Effector memory CD8-positive, alpha-beta T cell (primary cell): ENCODE measurements at places on chromosomes 6 and 20.

DNA sequence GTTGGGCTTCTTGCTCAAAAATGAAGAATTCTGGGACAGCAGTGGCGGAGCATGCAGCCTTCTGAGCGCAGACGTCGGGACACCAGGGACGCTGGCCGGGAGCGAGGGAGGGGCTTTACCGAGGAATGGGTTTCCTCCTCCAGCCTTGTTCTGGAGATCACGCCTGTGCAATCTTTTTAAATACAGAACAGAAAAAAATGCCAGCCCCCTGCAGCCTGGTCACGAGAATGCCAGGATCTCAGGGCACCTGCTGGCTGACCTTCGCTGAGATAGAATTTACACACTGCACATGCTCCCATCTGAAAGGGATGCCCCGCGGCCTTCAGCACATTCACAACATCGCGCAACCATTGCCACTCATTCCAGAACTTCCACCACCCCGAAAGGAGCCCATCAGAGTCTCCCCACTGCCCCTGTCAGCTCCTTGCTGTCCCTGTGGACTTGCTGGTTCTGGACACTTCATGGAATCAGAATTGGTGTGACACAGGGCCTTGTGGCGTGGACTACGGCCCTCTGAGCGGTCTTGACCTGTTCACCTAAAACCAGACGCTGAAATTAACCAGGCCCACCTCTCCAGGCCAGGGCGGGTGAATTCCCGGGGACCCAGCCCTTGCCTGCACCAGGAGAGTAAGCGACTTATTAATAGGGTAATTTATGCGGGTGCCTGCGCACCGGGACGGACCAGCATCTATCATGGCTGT is 20.6 kb upstream of the BHLHE23 start:
- no peak for DNase-seq

DNA sequence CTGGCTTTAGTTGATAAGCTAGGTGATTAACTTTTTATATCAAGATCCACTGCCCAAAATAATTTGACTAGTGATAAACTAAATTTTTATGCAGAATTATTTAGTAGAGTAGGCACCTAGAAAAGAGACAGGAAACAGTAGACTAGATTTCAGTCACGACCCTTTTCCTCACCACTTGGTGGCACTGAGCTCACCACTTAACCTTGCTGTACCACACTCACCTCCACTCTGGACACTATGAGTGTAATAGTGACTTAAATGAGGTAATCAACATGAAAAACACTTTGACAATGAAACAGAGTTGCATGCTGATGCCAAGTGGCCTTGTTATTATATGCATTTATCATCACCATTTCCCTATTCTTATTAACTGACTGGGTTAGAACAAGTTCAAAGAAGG is 730.4 kb downstream of the KIF16B start:
- no peak for DNase-seq

DNA sequence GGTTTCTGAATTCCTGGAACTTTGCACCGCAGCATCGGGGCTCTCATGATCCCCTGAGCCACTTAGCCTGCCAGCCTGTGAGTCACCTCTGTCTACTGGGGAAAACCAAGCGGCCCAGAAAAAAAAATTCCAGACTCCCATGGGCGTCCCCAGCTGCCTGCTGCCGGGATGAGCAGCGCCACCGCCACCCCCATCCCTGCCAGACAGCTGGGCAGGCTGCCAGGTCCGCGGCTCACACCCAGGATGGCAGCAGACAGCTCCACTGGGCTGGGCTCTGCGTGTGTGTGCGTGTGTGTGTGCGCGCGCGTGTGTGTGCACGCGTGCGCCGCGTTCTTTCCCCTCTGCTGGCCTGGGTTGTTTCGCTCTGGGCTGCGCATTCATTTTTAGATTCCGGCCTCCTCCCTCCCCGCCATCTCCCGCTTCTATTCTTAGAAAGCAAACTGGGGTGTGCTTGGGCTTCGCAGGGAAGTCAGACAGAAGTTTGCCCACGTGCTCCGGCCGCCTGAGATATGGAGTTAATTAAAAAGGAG is 38.9 kb upstream of the PMEPA1 start:
- peak; percentile 27 for DNase-seq

DNA sequence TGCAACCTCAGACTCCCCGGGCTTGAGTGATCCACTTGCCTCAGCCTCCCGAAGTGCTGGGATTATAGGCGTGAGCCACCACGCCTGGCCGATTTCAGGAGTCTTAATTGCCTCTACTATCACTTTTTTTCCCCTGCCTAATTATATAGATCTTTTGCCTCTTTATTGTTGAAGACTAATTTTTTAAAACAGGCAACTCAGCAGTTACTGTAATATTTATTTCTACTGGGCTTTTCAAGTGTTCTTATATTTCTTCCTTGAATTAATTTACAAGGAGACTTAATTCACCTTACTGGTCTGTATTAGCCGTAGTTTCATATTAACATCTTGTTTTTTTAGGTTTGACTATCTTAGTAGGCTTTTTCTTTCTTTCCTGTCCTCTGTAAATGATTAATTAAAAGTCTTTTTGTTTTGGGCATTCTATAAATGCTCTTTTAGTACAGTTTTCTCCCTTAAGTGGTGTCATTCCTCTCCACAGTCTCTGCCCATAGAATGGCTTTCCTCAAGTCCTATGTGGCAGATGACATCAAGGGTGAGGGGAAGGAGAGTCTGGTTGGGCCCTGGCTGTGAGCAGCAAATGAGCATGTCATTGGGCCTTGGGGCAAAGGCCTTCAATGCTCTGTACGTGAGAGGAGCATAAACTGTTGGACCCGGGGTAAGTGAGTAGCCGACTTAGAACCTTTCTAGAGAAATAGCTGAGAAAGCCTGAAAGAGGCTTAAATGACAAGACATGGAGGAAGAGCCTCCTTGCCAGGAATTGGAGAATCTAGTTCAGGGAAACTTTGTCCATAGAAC is 36.0 kb downstream of the ANKS1A start:
- no peak for DNase-seq

GRCh38 chr6:27280064-27280539 is 32.0 kb downstream of the POM121L2 start:
- no peak for DNase-seq

- DNase-seq: no peak
Measured at GRCh38 chr6:82013561-82014530, 233.7 kb downstream of the IBTK start.

- DNase-seq: no peak
Measured at GRCh38 chr6:154341336-154341735, 15.3 kb downstream of the IPCEF1 start.

- DNase-seq: no peak
Measured at GRCh38 chr6:105041880-105042279, 85.0 kb downstream of the LIN28B start.

DNA sequence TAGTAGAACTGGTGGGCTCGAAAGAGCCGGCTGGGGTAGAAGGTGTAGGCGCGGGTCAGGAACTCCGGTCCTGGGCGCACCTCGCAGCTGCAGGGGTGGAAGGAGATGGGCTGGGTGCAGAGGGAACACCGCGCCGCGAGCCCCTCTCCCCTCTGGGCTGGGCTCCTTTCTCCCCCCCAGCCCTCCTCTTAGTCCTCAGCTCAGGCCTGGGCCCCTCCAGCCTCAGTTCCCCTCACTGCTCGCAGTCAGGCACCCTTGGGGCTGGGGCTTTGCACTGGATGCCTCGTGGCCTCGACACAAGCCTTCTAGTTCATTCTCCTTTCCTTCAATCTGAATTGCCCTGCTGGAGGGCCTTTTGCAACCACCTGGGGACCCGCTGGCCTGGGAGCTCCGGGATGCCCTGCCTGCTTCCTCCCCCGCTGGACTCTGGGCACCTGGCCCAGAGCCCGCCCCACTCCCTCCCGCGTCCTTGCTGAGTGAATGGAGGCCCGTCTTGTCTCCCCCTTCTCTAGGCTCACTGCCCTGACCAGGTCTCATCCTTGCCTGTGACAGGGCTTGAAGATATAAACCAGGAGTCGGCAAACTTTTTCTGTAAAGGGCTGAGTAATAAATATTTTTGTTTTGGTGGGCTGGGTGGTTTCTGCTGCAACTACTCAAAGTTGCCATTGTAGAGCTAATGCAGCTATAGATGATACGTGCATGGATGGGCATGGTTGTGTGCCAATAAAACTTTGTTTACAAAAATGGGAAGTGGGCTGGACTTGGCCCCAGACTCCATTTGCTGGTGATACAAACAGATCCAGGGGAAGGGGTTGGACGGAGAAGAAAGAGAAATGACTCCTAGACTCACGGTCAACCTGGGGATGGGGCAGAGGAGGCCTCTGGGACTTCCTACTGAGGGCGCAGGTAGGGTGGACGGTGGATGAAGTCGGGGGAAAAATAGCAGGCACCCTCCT is 47.3 kb downstream of the APCDD1L start:
- DNase-seq: no peak

GRCh38 chr6:29977425-29977727 is 35.0 kb downstream of the HLA-A start:
- no peak for DNase-seq

- peak; percentile 78 for DNase-seq
Measured at GRCh38 chr6:26158076-26158580, 70.9 kb downstream of the HFE start.

- no peak for DNase-seq
Measured at GRCh38 chr6:169800116-169800667, 48.8 kb downstream of the ERMARD start.

DNA sequence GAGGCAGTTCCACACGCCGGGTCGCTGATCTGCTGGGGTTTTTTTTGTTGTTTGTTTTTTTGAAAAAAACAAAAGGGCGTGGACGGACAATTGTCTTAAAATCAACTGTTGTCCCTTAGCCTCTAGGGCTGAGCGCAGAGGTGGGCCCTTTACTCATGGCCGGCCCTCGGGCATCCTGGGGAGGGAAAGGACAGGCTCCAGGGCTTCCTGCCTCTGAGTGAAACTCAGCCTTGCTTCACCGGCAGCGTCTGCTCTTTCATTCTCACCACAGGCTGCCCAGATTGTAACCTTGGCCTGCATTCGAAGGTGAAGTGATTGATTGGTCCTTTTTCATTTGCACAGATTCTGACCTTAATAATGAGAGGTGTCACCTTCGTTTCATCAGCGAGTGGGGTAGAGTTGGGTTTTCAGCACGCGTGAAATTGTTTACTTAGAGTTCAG is 797 bp downstream of the SMIM13 start:
- DNase-seq: peak; percentile 51

DNA sequence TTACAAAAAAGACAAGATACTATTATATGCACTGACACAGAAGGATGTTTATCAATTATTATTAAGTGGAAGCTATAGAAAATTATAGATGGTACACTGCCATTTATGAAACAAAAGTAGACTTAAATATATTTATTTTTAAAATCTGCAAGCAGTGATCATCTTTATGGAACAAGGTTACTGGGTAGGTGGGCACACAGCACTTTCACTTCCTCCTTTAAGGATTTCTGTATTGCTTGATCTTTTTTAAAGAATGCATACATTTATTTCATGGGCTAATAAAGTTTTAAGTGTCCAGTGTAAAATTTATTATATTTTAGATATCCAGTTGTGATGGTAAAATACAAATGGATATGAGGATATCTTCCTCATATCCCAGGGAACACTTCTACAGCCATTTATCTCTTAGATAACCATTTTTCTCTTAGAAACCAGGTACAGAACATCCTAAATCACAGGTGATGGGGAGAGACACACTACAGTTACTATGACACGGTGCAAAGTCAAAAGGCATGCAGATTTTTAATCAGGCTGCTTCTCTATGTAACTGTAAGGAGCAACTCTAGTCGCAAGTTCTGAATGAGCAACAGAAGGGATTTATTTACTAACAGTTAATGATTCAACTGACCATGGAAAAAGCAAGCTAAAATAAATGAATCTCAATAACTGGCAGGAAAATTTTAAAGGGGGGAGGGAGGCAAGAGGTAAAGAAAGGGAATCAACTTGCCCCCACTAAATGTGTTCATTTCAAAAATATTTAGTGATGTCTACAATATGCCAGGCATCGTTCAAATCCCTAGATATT is 2.2 kb downstream of the FBXL4 start:
- no peak for DNase-seq

GRCh38 chr20:9808166-9808565 is 30.7 kb downstream of the PAK5 start:
- no peak for DNase-seq

DNA sequence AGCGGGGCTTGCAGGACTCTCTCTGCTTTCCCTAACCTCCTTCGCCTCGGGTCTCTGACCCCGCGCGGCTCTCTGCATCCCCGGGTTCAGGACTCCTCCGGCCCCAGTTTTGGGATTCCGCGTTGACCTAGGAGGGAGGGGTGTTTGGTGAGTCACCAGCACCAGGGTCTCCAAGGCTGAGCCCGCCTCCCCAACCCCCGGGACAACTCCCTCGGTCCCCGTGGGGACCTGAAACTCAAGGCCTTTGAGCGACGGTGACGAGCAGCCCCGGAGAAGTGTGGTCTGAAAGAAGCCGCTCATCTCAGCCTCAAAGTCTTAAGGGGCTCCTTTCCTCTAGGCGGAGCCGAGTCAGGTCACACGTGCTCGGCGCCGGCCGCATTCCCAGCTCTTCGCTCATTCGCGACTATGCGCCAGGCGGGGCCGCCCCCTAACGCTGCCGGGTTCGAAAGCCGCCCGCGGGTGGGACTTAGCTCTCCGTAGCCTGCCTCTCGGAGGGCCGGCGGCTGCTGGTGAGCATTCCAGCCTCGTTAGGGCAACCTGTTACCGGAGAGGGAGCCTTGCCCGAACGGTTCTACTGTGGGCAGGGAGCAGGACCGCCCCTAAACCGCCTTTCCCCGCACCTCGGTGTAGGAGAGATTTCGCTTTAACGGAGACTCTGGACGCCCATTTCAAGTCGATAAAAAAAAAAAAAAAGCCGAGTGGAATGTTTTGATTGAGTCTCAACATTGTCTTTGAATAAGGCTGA is 3.0 kb upstream of the PRDM13 start:
- no peak for DNase-seq

DNA sequence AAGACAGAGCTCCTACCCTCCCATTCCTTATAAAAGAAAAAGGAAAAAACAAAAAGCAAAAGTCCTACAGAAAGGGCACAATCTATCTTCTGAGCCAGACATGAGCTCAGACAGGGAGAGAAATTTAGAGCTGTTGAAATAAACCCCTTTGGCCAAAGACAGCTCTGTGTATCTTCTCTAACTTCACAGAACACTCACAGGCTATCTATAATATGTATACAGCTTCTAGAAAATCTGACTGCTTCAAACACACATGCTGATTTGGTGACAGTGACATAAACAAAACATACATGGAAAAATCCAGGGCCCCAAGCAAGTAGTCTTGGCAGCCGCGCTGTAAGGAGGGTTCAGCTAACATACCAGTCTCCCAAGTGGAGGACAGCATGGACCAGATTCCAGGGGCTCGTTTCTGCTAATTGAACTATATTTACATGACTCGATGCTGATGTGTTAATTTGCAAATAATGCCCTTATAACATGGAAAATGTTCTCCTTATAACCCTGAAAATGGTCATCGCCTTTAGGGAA is 37.0 kb downstream of the MTFR2 start:
- no peak for DNase-seq
